ENCODE measurements at places on chromosomes 3 and 15.

DNA sequence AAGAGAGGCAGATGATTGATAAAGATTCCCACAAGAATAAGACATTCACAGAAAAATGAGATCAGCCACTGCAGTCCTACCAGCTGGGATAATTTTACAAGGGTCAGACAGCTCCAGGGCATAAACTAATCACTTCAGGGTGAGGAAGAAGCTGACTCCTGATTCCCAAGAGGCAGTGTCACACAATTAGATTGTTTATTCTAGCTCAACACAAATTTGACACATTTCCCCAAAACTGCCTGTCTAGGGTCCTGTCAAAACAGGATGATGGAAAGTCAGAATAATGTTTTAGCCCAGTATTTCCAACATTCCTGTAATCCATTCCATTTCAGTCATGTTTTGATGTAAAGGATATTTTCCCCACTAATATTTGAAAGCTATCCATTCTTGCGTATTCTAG, 110.8 kb downstream of the TNIK start:
- no peak for DNase-seq

DNA sequence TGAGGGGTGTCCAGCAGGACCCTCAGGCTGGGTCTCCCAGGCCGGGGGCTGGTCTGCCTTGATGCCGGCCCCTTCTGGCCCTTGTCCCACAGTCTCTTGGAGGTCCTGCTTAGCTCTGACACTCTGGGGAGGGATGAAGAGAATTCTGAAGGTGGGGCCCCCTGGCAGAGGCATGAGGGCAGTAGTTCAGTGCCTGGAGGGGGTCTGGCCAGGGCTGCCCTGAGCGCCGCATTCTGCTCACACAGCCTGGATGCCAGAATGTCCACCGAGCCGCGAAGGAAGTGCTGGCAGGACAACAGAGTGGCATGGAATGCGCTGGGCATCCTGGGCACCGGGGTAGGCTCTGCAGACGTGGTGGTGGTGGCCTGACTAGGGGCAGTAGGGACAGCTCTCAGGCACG, 55.5 kb downstream of the SMAD6 start:
- DNase-seq, result no peak

DNA sequence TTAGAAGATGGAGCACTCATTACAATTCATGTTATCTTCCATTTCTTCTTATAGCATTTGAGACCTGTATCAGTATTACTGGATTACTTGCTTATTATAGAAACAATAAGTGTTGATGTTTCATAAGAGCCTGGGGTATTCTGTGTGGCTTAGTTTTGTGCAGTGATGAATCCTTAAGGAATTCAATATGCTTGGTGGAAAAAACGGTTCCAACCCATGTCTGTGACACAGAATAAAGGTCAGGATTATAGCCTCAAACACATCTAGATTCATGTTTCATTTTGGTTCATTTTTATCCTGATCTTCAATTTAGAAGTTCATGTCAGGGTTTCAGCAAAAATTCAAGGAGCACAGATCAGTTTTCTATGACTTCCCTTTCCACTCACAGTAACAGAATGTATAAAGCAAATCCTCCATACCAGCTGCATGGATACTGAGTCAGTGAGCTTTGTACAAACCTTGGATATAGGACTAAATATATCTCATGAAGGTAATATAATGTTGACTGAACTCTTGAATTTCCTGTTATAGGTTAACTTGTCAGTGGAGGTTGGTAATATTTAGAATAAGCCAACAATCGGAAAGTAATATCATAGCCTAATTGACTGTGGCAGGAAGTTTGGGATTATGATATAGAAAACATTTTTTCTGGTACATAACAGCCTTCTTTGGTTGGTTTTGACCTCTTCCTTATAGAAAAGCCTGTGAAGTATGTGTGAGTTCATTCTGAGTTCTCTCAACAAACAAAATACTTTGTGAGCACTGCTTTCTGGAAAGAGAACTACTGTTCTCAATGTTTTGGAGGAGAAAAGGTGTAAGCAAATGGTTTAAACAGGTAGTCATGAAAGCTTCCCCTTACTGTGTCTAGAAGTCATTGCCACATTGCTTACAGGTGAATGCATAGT, 218.2 kb upstream of the TPM1 start:
- DNase-seq, result no peak

DNA sequence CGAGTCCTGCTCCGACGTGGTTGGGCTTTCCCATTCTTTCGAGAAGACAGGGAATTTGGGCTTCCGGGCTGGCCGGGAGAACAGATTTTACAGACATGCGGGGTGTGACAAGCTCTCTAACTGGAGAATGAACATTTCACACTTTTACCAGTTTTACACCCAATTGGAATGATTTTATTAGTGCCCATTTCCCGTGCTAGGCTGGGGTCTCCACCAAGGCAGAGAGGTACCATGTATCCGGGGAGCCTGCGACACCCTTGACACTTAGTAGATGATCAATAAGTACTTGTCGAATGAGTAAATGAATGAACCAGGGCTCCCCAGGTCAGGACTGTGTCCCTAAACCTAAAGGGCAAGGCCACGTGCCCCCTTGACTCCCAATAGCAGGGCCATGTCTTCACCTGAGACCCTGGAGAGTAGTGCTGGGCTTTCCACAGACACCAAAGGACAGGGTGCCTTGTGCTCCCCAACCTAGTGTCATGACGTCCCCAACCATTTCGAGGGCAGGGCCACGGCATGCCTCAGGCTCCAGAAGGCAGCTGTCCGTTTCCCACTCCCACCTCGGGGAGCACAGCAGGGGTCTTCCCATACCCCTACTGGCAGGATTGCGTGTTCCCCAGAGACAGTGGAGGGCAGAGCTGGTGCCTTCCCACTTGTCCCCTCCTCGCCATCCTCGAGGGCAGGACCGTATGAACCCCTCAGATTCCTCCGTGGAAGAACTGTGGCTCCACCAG, 679 bp upstream of the MYD88 start:
- no peak for DNase-seq

DNA sequence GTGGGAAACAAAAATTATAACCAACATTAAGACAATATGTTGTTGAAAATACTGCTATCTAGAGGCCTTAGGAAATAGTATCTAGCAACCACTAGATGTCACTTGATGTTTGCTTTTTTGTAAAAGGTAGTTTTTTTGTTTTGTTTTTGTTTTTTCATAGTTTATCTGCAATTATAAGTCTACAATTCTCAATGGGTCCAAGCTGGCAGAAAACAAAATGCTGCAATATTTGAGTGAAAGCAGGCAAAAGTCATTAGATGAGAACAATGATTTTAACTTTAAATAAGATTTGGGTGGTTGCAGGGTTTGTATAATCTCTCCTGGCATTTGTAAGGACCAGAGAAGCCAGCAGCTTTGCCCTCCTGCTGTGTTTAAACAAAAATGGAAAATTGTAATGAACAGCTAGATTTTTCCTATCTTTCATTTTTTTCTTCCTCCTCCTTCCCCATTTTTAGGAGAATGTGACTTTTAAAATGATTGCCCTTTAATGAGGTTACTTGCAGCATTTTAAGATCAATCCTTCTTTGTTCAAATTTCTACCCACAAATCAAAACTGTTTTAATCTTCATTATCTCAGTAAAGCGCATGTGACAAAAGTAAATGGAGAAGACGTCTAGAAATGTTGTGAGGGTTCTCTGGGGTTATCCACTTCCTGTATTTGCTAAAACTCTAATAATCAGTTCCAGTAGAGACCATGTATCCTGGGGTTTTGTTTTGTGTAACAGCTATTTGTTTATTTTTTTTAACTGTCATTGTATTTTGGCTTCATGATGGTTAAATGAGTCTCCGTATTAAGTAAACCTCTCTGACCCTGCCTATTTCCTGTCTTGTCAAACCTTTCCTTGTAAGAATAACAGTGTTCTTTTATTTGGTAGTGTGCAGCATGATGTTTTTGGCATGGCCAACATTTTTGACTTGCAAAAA, 27.3 kb downstream of the DUT start:
- no peak for DNase-seq

DNA sequence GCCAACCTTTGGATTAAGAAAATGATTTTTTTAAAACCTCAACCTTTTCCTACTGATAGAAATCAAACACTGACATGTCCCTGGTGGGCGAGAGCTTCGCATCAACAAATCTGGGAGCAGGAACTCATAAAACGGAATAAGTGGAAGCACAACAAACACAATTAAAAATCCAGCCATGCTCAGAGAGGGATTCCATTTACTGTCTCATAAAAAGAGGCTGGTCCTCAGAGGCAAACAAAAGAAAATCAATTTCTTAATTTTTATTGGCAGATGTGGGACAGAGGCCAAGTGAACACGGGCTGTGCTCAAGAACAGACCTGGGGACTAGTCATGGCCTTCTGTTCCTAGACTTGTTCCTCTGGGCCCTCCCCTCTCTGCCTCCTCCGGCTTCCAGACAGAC, 214.5 kb downstream of the NTRK3 start:
- DNase-seq, result no peak

GRCh38 chr3:195876297-195877064, 31.9 kb downstream of the TNK2 start:
- DNase-seq, result no peak

DNA sequence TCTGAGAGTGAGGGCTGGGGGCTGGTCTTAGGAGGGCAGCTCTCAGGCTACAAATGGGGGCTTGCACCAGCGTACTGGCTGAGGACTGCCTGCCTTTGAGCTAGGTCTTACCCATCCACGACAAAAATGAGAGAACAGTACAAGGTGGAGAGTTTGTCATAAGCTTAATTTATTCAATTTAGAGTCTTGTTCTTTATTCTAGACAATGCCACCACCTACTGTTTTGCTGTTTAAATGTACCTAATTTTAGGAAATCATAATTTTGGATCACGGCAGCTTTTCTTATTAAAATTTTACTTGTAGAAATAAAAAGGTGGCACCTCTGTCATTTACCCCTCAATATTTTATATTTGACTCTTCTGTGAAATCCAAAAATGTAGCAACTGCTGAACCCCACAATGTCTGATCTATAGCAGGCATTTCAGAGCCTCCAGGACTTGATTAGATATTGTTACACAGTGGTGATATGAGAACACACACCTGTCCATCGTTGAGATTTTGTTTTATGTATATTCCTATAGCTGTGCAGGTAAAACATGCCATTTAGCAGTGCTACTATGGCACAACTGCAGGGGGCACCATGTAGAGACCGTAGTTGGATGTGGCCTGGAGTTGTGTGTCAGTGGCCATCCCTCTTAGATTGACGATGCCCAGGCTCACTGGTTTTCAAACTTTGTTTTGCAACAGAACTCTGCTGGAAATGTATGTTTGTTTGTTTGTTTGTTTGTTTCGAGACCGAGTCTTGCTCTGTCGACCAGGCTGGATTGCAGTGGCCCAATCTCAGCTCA, 88.6 kb downstream of the SLCO3A1 start:
- DNase-seq, result no peak

DNA sequence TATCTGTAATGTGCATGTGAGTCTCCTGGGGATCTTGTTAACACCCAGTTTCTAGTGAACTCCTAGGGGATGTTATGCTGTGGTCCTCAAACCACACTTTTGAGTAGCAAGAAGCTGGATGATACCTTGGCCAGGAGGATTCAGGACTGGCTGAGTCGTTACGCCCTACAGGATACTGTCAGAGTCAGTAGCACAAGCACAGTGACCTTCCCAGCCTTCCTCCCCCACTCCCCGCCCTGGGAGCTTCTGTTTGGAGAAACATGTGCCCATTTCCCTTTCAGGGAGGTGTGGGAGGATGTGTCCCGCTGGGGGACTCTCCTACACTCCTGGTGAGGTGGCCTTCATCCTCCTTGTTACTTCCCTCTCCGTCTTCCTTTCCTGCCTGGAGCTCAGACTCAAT, 76.4 kb upstream of the TRPM1 start:
- no peak for DNase-seq

DNA sequence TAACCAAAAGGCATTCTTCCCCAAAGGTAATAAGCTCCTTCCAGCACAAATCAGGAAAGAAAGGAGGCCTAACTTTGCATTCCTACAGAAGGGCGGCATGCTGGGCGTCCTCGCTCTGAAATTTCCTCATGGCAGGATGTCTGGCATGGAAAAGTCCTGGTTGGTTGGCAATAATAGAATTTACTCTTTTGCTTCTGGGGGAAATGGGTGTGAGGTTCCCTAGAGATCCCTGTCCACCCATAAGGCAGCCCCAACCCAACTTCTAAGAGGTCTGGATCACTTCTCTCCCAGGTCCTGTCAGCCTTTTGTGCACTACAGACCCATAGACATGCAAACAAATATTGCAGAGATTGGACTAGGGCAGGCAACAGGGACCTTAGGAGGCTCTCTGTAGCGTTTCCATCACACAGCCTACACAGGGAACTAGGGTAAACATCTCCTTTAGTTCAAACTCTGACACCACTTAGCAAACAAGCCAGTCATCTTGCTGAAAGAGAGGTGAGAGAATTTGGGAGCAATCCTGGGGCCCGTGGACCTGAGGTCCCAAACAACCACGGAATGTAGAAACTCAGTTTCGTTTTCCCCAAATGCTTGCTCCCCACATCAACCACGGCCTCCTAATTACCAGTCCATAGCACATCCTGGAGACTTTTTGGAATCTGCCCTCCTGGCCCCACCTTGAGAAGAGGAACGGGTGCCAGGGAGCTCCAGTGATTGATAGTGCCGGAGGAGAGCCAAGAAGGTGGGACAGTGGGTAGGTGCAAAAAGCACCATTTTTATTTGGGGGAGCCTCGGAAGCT, 2.1 kb downstream of the ZIC4 start:
- DNase-seq, result no peak

GRCh38 chr15:92393071-92393979, at the start of gene ST8SIA2:
TSS of gene ST8SIA2 (plus strand) at chr15:92393881. CDS start at chr15:92394065, 184 bp downstream.
- DNase-seq, result no peak

DNA sequence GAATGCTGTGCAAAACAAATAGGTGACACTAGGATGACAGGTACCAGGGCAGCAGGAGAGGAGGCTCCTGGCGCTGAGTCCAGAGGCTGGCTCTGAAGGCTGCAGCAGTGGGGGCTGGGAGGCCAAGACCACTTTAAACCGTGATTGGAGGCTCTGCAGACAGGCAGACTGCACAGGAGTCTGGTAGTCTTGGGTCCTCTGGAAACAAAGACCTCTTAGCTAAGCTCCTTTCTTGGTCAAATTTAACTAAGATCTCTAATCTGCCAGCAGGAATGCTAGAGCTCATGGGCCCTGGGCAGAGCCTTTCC, 4.4 kb upstream of the MUSTN1 start:
- no peak for DNase-seq

DNA sequence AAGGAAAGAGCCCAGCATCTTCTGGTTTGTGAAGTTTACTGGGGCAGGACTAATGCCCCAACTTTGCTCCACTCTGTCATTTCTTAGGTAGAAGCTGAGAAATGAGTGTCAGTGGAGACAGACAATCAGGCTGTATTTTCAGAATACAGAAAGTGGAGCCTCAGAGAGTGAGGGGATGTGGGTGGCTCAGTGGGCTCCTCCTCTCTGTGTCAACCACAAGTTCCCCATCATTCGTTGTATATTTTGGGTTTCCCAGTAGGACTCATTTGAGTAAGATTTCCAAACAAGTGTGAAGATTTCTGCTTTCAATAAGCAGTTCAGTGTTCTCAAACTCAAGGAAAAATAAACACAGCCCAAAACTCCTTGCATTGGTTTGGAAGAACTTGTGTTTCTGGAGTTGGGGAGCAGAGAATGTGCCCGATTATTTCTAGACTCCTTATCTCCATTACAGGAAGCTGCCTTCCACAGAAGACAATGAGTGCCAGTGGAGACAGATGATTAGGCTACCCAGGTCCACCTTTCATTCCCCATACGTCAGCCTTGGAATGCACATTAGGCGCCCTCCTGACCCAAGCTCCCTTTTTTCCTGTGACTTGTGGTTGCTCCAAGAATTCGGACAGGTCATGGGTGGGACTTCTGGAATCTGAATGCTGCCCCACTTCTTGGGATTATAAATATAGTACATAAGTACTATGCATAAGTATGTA, 792.1 kb upstream of the LMCD1 start:
- no peak for DNase-seq

Measured in T-helper 2 cell (primary cell).